Stimulated activated CD4-positive, alpha-beta T cell treated with anti-CD3 and anti-CD28 coated beads, TNF-alpha, amount 100 ng/mL, for 4 hours (primary cell): ENCODE measurements at places on chromosomes 6 and 20.

GRCh38 chr20:11372876-11373790 is 544.6 kb upstream of the BTBD3 start:
- DNase-seq: no peak

DNA sequence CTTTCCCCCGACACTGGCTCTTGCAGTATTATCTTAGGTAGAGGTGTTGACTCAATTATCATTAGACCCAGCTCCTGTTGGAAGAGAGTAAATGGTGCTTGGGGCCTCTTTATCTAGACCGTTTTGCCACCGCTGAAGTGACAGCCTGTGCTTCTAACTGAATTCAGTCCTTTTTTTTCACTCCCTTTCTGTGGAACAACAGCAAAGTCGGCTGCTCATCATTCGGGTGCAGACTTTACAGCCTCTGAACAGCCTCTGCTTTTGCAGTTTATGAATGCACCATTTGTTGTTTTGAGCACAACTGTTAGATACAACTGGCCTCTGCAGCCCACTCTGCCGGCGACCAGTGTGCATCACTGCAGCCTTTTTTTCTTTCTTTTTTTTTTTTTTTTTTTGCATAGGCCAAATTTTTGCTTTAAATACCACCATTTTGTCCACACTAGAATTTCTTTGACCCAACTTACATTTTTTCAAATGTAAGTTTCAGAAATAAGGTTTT is 35.8 kb downstream of the RREB1 start:
- DNase-seq: no peak

DNA sequence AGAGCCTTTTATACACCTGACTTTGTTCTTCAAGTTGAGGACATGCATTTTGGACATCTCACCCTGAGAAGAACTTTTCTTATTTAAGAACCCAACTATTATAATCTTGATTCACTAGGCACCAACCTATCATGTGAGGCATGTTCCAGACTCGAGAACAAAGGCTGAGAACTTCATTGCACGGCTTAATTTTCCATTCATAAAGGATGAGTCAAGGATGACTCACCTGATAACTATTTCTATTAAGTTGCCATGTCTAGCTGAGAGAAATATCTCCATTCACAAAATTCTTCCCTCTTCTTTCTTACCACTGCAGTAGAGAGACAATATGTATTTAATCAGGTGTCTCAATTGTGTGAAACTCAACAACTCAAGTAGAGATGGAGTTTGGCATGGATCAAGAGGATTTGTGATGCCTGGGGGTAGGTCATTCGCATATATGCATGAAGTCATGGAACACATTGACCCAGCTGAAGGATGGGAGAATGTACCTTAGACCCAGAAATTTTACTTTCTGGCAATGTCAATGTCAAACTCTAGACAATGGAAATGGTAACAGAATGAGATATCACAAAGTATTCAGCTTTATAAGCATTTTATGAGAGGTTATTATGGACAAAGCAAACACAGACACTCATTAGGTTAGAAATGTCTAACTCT is 208.7 kb upstream of the PRND start:
- DNase-seq: no peak

GRCh38 chr6:21733311-21733710 is 139.8 kb downstream of the SOX4 start:
- DNase-seq: no peak

GRCh38 chr6:166736634-166737033 is 109.6 kb upstream of the RPS6KA2 start:
- no peak for DNase-seq

DNA sequence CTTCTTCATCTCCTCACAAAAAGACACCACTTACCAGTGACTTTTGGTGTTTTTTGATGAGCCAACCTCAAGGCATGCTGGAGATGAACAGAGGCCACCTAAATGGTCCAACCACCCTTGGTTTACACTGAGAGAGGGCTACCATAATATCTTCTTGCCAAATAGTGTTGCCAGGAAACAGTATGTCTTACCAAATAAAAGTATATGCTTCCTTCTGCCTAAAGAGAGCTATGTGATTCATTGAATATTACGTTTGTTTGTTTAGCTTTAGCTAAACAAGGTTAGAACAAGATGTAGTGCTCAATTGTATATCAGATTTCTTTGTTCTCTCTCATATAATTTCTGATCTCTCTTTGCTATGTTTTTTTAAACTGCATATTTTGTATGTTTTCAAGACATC is 40.6 kb upstream of the BMP6 start:
- DNase-seq: no peak

GRCh38 chr20:18101125-18101810 is 36.4 kb upstream of the KAT14 start:
- DNase-seq: no peak

GRCh38 chr6:74597266-74597665 is 608.6 kb downstream of the COL12A1 start:
- DNase-seq: no peak

DNA sequence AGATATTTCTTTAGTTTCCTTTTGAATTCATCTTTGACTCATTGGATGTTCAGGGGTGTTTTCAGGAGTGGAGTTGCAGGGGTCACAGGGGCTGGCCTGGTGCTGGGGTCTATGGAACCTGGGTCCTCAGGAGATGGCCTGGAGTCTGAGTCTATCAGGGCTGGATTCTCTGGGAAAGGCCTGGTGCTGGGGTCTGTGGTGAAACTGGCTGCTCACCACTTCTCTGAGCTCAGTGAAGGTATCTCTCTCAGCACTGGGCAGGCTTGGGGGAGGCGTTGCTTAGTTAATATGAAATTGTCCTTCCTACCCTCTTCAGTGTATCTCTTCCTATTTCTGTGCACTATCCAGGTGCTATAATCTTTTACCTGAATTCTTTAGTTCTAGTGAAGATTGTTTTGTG is 83.1 kb upstream of the SLC24A3 start:
- no peak for DNase-seq

DNA sequence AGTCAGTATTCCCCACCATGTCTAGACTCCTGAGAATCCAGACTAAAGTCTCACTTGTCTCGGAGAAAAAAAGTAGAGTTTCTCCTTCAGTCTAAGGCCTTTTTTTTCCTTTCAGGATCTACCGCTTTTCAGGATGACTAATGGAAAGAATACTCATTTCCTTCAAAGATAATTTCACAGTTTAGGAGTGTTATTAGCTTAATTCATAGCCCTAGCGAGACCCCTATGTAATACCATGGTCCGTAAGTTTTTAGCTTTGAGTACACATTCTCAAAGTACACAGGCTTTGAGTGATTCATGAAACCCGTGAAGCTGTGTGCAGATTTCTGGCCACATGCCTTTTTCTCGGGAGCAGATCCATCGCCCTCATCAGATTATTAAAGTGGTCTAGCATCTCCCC is 133.1 kb downstream of the SOX4 start:
- DNase-seq: no peak

DNA sequence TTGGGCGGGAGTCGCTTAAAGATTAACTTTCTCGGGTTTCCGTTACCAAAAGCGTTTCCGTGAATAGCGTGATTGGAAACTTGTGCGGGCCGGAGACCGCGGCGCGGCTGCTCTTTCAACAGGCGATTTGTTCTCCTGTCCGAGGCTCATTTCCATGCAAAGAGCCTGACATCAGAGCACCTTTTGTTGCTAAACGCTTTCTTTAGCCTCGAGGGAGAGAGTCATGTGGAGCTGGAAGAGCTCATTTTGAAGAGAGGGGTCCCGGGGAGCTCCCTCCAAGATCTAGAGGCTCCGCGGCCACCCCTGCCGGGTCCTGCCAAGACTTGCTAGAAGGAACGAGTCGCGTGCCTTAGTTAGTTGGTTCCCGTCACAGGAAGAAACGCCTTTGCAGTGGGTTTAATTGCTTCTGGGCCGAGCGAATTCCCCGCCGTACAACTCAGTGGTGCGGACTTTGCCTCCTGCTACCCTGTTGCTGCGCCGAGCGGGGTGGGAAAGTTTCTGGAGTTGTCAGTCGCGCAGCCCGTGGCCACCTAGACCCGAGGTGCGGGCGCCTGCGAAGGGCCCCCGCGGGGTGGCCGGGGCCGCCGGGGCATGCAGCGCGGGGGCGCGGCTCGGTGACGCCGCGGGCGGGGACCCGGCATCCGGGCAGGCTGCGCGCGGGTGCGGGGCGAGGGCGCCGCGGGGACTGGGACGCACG is at the start of gene SASH1:
TSS of gene SASH1 (plus strand) at position 489 of the 697 bp plus-strand sequence. CDS start 230 bp downstream, outside the sequence.
- no peak for DNase-seq

GRCh38 chr6:108689272-108690161 is 128.8 kb downstream of the FOXO3 start:
- no peak for DNase-seq

DNA sequence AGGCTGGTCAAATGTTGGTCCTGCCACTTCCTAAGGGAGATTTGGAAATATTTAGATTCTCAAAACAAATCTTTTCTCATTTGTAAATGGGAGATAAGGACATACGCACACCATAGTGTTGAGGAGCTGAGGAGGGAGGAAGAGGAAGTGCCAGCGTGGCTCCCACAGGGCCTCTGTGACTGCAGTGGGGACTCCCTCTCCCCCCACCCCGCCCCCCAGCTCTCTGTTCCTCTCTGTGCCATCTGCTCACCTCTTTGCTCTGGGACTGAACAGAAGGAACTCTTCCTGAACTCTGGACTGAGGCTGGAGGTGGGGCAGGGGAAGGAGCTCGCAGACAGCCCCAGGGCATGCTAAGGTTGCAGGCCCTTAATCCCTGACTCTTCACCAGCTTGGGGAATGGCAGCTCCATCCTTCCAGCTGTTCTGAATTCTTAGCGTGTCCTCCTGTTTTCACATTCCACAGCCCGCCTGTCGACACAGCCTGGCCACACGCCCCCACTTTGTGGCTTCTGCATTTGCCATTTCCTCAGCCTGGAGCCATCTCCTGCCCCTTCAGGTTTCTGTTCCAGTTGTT is 11.4 kb downstream of the DDX27 start:
- DNase-seq: no peak

DNA sequence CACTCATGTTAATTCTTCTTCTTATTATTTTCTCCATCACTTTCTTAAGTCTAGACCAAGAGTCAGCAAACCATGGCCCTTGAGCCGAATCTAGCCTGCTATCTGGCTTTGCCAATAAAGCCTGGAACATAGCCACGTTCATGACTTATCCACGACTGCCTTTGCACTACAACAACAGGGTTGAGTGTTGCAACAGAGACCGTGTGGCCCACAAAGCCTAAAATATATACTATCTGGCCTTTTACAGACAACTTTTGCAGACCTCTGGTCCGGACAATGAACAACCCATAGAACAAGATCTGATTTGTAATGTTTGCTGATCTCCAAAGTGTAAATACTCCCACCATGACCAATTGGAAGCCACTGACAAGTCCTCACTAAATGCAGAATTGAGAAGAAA is 140.5 kb upstream of the CDYL start:
- DNase-seq: no peak

DNA sequence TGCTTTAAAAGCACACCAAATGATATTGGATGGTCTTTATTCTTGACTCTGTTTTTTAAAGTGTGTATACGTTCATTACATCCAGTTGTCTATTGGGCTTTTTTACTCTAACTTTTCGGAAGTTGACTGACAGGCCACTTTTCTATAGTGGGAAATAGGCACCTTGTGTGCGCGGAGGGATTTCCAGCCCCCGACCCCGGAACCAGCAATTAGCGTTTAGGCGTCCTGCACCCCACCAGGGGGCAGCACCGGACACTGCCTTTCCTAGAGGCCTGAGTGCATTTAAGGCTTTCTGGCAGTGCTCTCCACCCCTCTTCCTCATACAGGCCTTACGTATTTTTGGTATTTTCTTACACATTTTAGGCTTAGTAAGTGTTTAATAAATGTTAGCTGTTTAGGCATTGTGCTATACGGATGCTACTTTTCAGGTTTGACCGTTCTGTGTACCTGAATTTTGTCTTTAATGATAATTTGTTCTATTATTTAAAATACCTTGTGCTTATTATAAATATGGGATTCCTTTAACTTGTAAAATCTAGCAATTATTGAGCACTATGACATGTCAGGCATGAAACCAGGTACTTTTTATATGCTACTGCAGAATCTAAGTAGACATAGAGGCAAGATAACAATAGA is 231.8 kb downstream of the BCKDHB start:
- DNase-seq: peak; percentile 48

DNA sequence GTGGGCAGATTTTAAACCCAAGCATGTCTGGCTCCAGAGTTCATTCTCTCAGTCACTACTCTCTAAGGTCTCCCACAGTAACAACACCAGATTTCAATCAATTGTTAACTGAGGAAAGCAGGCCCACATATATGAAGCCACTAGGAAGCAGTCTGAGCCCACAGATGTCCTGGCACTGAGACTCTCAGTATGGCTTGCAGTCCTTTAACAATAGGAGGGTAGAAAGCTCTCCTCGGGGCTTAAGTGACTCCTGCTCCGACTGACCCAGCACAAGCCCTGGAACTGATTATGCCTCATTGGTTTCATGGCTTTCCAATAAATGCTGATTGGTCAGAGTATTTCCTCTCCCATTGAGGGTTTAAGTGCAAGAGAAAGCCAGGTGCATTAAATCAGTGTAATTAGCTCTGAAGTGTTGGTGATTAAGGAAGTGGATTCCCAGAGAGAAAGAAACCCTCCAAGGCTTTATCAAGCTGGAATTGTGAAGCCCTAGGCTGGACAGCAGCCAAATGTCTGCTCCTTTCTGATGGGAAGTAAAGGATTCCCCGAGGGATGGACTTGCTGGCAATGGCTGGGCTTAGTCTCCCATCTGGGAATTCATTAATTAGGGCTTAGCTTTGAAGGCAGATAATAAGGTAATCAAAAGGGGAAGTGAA is 76.6 kb upstream of the PROKR2 start:
- no peak for DNase-seq

DNA sequence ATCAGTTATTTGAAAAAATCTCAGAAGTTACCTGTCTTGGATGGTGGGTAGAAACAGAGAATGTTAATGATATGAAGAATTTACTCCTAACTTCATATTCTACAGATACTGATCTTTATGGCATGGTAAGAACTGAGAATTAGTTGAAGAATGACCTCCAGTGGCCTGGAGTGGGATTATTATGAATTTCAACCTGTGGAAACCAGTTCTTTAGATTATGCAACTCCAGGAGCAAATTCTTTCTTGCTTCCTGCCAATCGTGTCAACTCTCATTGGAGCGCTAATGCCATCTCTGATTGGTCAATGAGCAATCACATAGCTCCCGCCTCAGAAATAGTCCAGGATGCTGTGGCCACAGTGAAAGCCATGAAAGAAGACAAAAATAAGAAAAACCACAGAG is 40.6 kb downstream of the LYRM2 start:
- DNase-seq: no peak

- no peak for DNase-seq
Measured at GRCh38 chr20:37524859-37525708, 2.6 kb downstream of the BLCAP start.

GRCh38 chr20:63470410-63470809 is 2.0 kb downstream of the KCNQ2 start:
- no peak for DNase-seq

- no peak for DNase-seq
Measured at GRCh38 chr20:59127839-59128238, 35.8 kb upstream of the ZNF831 start.

GRCh38 chr6:91415031-91415605 is 828.2 kb upstream of the MAP3K7 start:
- no peak for DNase-seq

GRCh38 chr6:1667805-1668175 is 58.1 kb downstream of the FOXC1 start:
- DNase-seq: no peak

- no peak for DNase-seq
Measured at GRCh38 chr20:33709398-33709797, 10.7 kb downstream of the PXMP4 start.
